H9 (cell line): ENCODE measurements at places on chromosomes 3 and 15.

GRCh38 chr3:135240426-135240825 lies 445.4 kb downstream of the EPHB1 start:
- no peaks in the 10 kb centered on the region for H3K27me3 ChIP-seq
- H3K27ac ChIP-seq, result no peak overlapping the region
- no peak overlapping the region for H3K4me3 ChIP-seq

DNA sequence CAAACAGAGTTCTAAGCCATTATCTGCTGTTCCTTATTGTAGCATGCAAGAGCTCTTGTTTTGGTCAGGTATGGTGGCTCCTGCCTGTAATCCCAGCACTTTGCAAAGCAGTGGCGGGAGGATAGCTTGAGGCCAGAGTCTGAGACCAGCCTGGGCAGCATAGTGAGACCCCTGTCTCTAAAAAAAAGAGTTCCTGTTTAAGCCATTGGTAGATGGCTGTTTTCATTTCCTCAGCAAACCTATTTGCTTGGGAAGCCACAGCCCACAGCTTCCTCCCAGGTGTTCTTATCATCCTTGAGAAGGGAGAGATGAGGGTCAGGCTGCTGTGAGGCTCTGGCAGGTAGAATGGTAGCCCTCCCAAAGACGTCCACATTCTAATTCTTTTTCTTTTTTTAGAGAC lies 24.4 kb upstream of the FAM81A start:
- no peak for DNase-seq
- no peaks in the 10 kb centered on the region for H3K36me3 ChIP-seq
- H3K27me3 ChIP-seq, result no peaks in the 10 kb centered on the region
- H3K4me3 ChIP-seq, result no peak overlapping the region
- no peaks in the 10 kb centered on the region for H3K4me1 ChIP-seq
- no peak overlapping the region for H3K27ac ChIP-seq

DNA sequence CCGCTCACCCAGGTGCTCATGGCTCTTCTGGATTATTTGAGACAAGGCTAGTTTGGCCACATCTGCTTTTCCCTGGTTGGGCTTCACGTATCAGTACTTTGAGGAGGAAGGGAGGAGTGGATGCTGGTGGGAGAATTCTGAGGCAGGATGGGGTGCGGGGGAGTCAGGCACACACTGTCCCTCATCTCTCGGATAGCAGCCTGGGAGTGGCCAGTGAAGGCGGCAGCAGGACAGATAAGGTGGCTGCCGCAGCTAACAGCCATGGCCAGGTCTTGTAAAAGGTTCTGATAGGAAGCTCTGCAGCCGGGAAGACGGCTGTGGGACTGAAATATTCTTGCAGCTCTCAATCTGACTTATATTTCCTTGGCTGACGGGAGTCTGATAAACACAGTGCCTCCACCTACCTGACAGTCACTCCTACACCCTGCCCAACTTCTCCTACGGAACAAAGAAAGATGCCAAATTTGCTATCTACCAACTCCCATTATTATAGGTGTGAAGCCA lies 87.3 kb downstream of the MESD start:
- no peak overlapping the region for H3K27ac ChIP-seq
- H3K36me3 ChIP-seq, result no peaks in the 10 kb centered on the region; the same call in 1 of the 3 replicates
- no peaks in the 10 kb centered on the region for H3K4me1 ChIP-seq
- DNase-seq, result no peak

DNA sequence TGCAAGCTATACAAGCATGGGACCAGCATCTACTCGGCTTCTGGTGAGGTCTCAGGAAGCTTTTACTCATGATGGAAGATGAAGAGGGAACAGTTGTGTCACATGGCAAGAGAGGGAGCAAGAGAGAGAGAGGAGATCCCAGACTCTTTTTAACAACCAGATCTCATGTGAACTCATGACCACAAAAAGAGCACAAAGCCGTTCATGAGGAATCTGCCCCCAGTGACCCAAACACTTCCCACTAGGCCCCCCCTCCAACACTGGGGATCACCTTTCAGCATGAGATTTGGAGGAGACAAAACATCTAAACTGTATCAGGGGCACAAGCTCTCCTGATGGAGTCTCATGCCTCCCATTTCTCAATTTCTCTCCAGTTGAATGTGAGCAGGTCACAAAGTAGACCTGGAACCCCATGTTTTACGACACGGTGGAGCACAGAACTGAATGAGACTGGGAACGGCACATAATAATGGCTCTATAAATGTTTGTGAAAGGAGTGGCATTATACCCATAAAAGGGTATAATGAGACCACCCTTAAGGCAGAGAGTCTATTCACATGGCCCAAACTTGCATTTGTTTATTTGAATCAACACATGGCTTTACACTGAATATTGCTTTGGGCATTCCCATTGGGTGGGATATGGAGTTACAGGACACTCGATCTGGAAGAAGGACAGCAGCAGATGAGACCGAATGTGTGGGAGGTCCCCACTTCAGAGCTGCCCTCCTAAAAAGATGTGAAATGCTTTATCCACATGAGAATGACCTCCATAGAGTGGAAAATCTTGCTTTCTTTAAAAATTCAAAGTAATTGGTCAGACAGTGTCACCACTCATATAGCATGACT lies 38.8 kb downstream of the IL16 start:
- no peaks in the 10 kb centered on the region for H3K36me3 ChIP-seq
- H3K27ac ChIP-seq, result no peak overlapping the region
- H3K4me3 ChIP-seq, result no peak overlapping the region

- no peaks in the 10 kb centered on the region; the same call in 1 of the 2 replicates for H3K27me3 ChIP-seq
- no peak for DNase-seq
- H3K27ac ChIP-seq, result no peak overlapping the region
- H3K36me3 ChIP-seq, result no peaks in the 10 kb centered on the region
Observed at GRCh38 chr15:88267720-88268119, 11.2 kb upstream of the NTRK3 start.

DNA sequence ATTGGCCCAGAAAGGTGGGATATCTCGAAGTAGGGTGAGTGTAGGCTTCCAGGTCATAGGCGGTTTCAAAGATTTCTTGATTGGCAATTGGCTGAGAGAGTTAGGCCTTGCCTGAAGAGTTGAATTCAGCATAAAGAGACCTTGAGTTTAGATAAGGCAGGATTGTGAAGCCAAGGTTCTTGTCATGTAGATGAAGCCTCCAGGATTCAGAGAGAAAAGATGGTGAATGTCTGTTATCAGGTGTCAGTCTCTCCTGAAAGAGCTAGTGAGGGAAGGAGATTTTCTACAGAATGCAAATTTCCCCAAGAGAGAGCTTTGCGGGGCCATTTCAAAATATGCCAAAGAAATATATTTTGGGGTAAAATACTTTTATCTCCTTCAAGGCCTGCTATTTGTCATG lies 217.0 kb upstream of the TLE3 start:
- H3K27me3 ChIP-seq, result no peaks in the 10 kb centered on the region
- DNase-seq, result no peak
- H3K4me1 ChIP-seq, result peaks cover 8% of the 10 kb centered on the region; the same call in 1 of the 2 replicates
- no peak overlapping the region for H3K27ac ChIP-seq
- no peak overlapping the region for H3K4me3 ChIP-seq

- no peaks in the 10 kb centered on the region for H3K36me3 ChIP-seq
- no peaks in the 10 kb centered on the region for H3K27me3 ChIP-seq
- no peak for DNase-seq
- H3K4me3 ChIP-seq, result no peak overlapping the region
Observed at GRCh38 chr3:152289708-152290107, 21.0 kb downstream of the MBNL1 start.

DNA sequence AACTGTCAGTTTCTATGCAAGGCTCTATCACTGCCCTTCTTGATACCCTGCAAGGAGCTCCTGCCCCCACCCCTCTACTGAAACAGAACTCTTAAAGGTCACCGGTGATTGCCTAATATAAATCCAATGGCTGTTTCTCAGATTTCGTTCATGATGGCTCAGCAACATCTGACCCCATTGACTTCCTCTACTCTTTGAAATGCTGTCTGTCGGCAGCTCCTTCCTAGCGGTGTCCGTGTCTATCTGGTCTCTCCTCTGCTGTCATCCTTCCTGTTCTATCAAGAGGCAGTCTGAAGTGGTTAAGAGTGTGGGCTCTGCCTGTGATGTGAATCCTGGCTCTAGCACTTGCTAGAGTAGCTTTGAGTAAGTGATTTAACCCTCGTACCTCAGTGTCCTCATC lies 5.5 kb downstream of the TMEM266 start:
- peak overlapping the region; percentile 53; the same call in 1 of the 3 replicates for H3K4me3 ChIP-seq
- no peak overlapping the region for H3K27ac ChIP-seq
- DNase-seq, result no peak
- no peaks in the 10 kb centered on the region; the same call in 1 of the 3 replicates for H3K36me3 ChIP-seq
- peaks cover 3% of the 10 kb centered on the region; the same call in 1 of the 2 replicates for H3K4me1 ChIP-seq

- no peaks in the 10 kb centered on the region for H3K36me3 ChIP-seq
- peak overlapping the region; percentile 39; the same call in 1 of the 2 replicates for H3K4me3 ChIP-seq
- DNase-seq, result no peak
- peaks cover 17% of the 10 kb centered on the region; the same call in 1 of the 2 replicates for H3K4me1 ChIP-seq
- H3K27me3 ChIP-seq, result no peaks in the 10 kb centered on the region
- H3K27ac ChIP-seq, result no peak overlapping the region
Observed at GRCh38 chr15:34213690-34214089, 3.8 kb upstream of the KATNBL1 start.

GRCh38 chr15:93088200-93088980 lies 621 bp downstream of the RGMA start:
- H3K27ac ChIP-seq, result no peak overlapping the region
- H3K27me3 ChIP-seq, result peaks cover 31% of the 10 kb centered on the region
- DNase-seq, result peak; percentile 61
- H3K36me3 ChIP-seq, result no peaks in the 10 kb centered on the region; the same call in 1 of the 2 replicates
- peak overlapping the region; percentile 85 for H3K4me3 ChIP-seq
- peaks cover 3% of the 10 kb centered on the region; the same call in 1 of the 2 replicates for H3K4me1 ChIP-seq

- H3K4me3 ChIP-seq, result no peak overlapping the region
- no peaks in the 10 kb centered on the region for H3K4me1 ChIP-seq
- no peaks in the 10 kb centered on the region for H3K27me3 ChIP-seq
- no peak for DNase-seq
Observed at GRCh38 chr3:155549087-155549486, 195.8 kb downstream of the PLCH1 start.

- peak overlapping the region; percentile 63; the same call in 1 of the 3 replicates for H3K4me3 ChIP-seq
- H3K27ac ChIP-seq, result no peak overlapping the region
- H3K36me3 ChIP-seq, result no peaks in the 10 kb centered on the region
Observed at GRCh38 chr15:62164014-62164395, 1.1 kb downstream of the C2CD4B start.

GRCh38 chr3:45367453-45367871 lies 20.9 kb upstream of the LARS2 start:
- no peaks in the 10 kb centered on the region for H3K4me1 ChIP-seq
- DNase-seq, result no peak
- H3K27ac ChIP-seq, result no peak overlapping the region
- H3K4me3 ChIP-seq, result no peak overlapping the region
- H3K27me3 ChIP-seq, result no peaks in the 10 kb centered on the region
- no peaks in the 10 kb centered on the region for H3K36me3 ChIP-seq

- no peak for DNase-seq
- H3K36me3 ChIP-seq, result peaks cover 4% of the 10 kb centered on the region
- no peak overlapping the region for H3K27ac ChIP-seq
- H3K4me1 ChIP-seq, result peaks cover 6% of the 10 kb centered on the region; the same call in 1 of the 2 replicates
- H3K27me3 ChIP-seq, result peaks cover 21% of the 10 kb centered on the region; the same call in 1 of the 2 replicates
Observed at GRCh38 chr3:44001072-44001471, 240.6 kb upstream of the TOPAZ1 start.

DNA sequence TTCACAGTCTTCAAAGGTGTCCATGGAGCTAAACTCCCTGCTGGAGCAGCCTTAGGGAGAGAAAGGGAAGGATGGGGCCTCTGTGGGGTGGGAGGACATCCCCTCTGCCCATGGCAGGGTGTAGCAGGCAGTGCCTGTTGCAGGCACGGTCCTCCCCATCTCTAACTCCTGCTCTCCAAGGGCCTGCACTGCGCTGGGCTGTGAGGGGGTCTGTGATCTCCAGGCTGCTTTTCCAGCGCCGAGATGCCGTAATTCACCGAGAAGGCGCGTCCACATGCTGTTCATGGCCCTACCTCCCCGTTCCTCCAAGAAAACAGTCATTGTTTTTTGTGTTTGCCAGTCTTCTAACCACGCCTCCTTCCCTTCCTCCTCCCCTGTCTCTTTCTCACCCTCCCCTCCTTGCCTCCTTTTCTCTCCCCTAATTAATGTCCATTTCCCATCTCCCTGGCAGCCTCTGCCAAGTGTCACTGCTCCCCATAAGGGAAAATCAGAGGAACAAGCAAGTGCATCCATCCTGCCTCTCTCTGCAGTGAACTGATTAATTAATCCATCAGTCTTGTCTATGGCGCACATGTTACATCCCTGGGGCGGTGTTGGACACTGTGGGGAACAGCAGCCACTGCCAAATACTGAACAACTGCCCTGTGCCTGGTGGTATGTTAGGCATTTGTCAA lies 17.7 kb upstream of the LAMP3 start:
- H3K27me3 ChIP-seq, result peaks cover 6% of the 10 kb centered on the region; the same call in 1 of the 2 replicates
- no peak for DNase-seq
- no peaks in the 10 kb centered on the region for H3K36me3 ChIP-seq
- peak overlapping the region; percentile 83; the same call in 2 of the 3 replicates for H3K4me3 ChIP-seq
- H3K27ac ChIP-seq, result no peak overlapping the region

GRCh38 chr3:184765730-184766074 lies 46.3 kb upstream of the VPS8 start:
- no peak overlapping the region for H3K4me3 ChIP-seq
- peaks cover 2% of the 10 kb centered on the region; the same call in 1 of the 2 replicates for H3K4me1 ChIP-seq
- no peak for DNase-seq
- no peaks in the 10 kb centered on the region for H3K36me3 ChIP-seq
- no peaks in the 10 kb centered on the region for H3K27me3 ChIP-seq
